CMK (cell line): ENCODE measurements at places on chromosomes 7 and 10.

- DNase-seq = no peak
Observed at GRCh38 chr10:8462565-8462964, 408.1 kb downstream of the GATA3 start.

DNA sequence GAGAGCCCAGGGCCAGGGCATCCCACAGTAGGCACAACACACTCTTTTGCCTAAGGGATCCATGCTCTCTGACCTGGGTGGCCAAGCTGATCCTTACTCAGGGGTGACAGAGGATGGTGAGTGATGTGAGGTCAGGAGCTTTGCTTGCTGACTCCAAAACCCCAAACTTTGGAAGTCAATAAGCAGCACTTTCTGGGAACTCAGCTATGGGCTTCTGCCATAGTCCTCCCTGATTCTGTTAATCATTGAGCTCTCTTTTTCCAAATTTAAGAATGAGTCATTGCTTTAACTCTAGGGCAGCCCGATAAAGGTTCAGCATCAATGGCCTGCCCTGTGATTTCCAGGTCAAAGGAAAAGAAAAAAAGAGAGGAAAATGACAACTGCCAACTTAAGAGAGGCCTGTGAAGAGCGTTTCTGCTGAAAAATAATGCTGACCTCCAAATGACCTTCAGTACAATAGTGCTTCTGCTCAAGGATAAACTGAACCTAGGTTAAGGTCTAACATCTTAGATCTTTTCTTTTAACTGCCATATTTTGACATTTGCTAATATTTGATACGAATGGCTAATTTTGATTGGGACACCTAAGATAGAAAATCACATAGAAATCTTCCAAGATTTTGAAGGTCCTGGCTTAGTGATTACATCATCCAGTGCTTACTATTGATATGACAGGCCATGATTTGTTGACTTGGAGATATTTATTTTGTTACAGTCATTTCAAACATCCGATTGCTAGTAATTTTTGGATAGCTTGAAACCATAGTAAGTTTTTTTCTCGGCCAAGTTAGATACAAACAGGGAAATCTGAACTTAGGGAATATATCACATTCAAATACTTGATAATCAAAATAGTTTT is 20.8 kb upstream of the RELN start:
- no peak for DNase-seq

DNA sequence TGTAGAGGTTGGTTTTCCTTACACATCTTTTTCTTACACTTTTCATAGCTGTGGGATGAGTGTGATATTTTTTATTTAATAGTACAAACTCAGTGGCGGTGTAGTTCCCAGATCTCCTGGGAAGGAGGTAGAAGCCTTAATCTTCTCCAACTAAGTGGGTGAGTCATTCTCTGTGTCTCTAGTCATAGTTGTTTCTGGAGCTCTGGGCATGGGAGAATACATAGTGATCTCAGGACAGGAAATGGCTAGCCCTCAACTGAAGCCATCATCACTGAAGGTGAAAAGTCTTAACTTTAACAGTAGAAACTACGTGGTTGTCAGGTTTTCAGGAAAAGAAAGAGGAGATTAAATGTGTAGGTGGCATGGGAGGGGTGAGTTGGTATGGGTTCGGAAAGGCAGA is 319.4 kb upstream of the FZD8 start:
- no peak for DNase-seq

DNA sequence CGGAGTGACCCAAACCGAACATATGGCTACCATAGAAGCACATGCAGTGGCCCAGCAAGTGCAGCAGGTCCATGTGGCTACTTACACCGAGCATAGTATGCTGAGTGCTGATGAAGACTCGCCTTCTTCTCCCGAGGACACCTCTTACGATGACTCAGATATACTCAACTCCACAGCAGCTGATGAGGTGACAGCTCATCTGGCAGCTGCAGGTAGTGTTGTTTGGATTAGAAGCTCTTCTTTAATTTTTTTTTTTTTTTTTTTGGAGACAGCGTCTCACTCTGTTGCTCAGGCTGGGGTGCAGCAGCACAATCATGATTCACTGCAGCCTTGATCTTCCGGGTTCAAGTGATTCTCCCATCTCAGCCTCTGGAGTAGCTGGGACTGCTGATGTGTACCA is 45.8 kb downstream of the NRF1 start:
- no peak for DNase-seq

GRCh38 chr7:151312831-151313809 is 28.5 kb upstream of the NUB1 start:
- no peak for DNase-seq

DNA sequence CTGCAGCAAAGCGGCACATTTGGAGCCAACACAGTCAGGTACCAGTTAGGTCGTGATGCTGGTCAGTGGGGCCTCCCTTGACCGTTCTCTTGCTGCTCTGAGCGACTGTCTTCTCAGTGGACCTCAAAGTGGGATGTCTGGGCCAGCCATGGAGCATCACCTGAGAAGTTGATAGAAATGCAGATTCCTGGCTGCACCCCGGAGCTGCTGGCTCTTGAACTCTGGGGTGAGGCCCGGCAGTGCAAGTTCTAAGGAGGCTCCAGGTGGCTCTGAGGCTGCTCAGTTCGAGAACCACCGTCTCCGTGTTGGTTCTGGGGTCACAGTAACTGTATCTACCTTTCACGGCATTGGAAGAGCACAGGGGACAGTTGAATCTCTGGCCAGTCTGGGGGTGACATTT is 147.5 kb downstream of the WDR37 start:
- DNase-seq = no peak

GRCh38 chr10:1762076-1762475 is 24.8 kb upstream of the ADARB2 start:
- DNase-seq = no peak

- no peak for DNase-seq
Observed at GRCh38 chr10:90738885-90739284, 119.0 kb downstream of the HTR7 start.

DNA sequence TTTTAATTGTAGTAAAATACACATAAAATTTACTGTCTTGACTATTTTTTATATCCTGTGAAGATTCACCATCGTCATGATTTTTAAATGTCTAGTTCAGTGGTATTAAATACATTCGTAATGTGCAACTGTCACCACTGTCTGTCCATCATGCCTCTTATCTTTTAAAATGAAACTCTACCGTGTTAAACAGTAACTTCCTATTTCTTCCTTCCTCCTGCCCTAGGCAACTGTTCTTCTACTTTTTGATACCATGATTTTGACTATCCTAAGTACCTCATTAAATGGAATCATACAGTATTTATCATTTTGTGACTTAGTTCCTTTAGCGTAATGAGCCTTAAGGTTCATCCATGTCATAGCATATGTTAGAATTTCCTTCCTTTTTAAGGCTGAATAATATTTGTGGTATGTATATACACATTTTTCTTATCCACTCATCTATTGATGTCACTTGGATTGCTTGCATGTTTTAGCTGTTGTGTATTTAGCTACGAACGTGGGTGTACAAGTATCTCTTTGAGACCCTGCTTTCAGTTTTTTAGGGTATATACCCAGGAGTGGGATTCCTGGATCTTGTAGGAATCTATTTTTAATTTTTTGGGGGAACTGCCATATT is 13.5 kb downstream of the SLK start:
- no peak for DNase-seq

GRCh38 chr10:68153473-68154210 is 44.4 kb downstream of the MYPN start:
- DNase-seq = no peak

DNA sequence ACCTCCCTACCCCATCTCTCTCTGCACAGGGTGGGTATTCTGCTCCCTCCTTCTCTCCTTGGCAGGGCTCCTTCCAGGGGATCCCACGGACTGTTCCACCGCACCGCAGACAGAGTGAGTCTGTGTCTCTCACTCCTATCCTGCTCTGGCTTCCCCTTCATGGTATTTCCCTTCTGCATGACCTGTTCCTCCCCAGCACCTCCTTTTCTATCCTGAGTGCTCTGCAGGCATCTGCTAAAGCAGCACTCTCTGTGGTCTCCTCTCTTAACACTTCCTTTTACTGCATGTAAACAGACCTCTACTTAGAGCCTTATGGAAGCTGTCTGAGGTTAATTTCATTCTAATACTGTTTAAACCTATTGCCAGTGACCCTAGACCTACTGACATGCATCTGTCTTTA is 171.5 kb downstream of the CCSER2 start:
- peak; percentile 12 for DNase-seq

DNA sequence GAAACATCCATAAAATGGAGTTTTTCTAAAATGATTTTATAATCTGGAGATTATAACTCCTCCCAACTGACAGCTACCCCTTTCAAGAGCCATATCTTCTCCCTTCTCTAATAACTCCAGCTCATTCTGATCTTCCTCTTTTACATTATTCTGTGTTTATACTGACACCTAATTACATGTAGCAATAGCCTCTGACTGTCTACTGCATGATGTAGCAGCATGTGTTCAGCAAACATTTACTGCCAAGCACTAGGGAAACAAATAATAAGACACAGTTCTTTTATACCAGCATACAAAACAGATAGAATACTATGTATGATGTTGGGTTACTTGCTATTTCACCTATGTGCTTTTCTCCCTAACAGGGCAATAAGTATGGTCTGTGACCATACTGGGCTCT is 20.7 kb downstream of the RBM28 start:
- DNase-seq = no peak

GRCh38 chr7:149883452-149883861 is 9.7 kb downstream of the ATP6V0E2 start:
- DNase-seq = no peak

DNA sequence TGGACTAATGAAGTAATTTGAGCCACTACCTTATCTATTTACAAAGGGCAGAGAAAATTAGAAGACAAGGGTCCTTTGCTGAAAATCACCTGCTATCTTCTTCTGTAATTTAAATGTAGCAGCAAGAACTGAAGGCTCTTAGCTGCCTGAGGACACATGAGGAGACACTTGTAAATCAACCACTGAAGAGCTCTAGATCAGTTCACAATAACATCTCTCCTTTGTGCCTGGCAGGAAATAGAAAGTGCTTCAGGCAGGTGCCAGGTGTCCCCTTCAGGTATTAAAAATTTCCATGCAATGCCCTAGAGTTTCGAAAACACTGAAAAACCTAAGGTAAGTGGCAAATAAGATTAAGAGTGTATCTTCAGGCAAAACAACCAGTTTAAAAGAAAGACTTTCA is 474.6 kb downstream of the GRM8 start:
- no peak for DNase-seq

GRCh38 chr10:132397671-132398565 is 918 bp downstream of the PWWP2B start:
- no peak for DNase-seq

DNA sequence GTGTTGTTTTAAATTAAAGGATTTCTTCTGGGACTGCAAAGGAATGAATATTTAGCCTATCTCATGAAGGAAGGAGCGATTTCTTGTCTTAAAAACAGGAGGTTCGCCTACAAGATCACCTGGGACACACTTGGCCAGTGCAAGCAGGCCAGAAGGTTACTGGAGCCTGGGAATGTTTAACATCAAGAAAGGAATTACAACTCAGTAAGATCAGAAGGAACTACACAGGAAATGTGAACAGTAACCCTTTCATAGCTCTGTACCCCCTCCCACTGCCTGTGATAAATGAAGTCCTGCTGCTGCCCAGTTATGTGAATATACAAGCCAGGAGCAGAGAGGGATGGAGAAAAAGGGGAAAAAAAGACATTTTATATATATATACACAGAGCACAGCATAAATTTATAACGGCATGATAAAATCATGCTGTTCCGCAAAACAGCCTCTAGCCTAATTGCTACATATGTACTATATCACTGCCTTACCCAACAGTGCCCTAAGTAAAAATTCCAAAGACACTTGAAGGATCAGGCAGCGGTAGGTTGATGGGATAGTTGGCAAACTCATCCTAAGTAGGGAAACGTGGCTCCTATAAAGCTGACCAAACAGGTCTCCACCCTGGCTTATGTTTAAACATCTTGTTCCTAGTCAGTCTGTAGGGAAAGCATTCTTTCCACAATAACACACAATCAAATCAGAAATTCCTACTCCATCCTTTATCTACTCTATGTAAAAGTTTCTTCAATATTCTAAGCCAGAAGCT is 63.8 kb downstream of the ZNF438 start:
- DNase-seq = no peak

- no peak for DNase-seq
Observed at GRCh38 chr10:13563481-13564445, 23.0 kb upstream of the PRPF18 start.

GRCh38 chr7:75660566-75661215 is 78.0 kb downstream of the HIP1 start:
- DNase-seq = no peak

GRCh38 chr7:64794171-64794844 is at the start of gene ZNF138:
Gene ZNF138, plus strand, starts transcription at chr7:64794428. Its CDS starts 141 bp downstream, at chr7:64794569.
- peak; percentile 87 for DNase-seq

- no peak for DNase-seq
Observed at GRCh38 chr7:133091943-133092464, 10.1 kb upstream of the CHCHD3 start.

DNA sequence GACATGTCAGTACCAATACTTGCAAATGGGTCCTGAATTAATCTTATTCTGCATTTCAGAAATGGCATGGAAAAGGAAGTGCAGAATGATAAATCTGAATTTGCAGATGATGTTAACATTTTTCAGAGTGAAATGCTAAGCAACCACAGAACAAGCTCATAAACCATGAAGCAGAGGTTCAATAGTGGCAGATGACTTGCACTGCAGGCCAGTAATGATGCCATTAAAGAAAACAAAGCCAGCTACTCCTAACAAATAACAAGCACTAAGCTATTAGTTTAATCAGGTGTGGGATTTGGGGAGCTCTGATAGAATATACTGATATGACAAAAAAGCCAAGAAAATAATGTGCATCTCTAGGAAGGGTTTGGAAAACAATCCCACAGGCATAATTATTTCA is 85.4 kb downstream of the FAM13C start:
- DNase-seq = no peak

- no peak for DNase-seq
Observed at GRCh38 chr7:6293202-6293601, 20.8 kb upstream of the CYTH3 start.

GRCh38 chr10:31018962-31019361 is 12.7 kb downstream of the ZNF438 start:
- DNase-seq = no peak

DNA sequence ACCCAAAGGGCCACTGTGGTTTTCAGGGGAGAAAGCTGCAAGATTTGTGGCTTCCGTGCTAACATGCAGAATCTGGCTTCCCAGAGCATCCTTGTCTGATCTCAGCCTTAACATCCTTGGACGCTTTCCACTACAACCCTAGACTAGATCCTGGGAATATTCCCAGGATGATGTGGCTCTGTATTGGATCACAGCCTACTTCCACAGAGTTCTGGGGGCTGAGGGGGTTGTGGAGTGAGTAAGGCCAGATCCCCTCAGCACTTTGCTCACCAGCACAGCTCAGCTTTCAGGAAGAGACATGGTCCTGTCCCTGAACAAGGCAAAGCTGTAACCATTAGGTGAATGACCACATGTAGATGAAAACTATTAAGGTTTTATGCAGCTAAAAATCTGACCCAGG is 241.3 kb upstream of the MYO3A start:
- DNase-seq = no peak

- no peak for DNase-seq
Observed at GRCh38 chr7:137371616-137372015, 28.1 kb upstream of the PTN start.

- DNase-seq = no peak
Observed at GRCh38 chr7:16982640-16983350, 101.0 kb upstream of the AGR3 start.
